ENCODE measurements at places on chromosomes 2 and 18. TPM values are rescaled to one million over a fixed set of nuclear protein-coding genes. Genes with fewer than 3 reads are reported as not detected.

Gene FBLN7
- 2.1 TPM for polyA plus RNA-seq

Gene SNRNP200
- 103 TPM for polyA plus RNA-seq

Gene TGFA
- 0.30 TPM for polyA plus RNA-seq

Gene SNORC
- 0.35 TPM for polyA plus RNA-seq

Data from adrenal gland (tissue), 19 donors.